ENCODE measurements at places on chromosomes 6 and 20. TPM values are rescaled to one million over a fixed set of nuclear protein-coding genes. Genes with fewer than 3 reads are reported as not detected.

GRCh38 chr6:150511313-150511712, 88.4 kb upstream of the PLEKHG1 start:
- H3K27me3 ChIP-seq, result no peaks in the 10 kb centered on the region
- H3K36me3 ChIP-seq, result no peaks in the 10 kb centered on the region
- H3K4me3 ChIP-seq, result no peak overlapping the region
- no peak for DNase-seq

DNA sequence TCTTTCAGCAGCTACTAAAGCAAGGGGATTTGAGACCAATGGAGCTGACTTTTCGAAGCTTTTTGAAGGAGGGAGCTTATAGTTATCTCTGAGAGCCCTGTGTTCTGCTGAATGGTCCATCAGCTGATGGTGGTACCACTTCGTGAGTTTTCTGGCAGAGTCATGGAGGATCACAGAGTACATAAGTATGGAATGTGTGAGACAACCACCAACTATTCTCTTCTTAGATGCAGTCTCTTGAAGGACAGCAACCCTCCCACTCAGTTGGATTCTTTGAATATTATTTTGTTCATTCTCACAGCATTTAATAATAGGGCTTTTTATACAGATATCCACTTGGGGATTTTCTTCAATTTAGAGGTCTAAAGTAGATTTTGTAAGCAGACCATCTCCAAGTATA, 75.3 kb downstream of the ELOVL2 start:
- no peak overlapping the region for H3K4me3 ChIP-seq
- no peaks in the 10 kb centered on the region for H3K36me3 ChIP-seq
- no peak overlapping the region for H3K27ac ChIP-seq
- DNase-seq, result no peak

MEP1A gene
- total RNA-seq, result not detected

GNMT gene
- total RNA-seq, result 0.74 TPM

TRIM26 gene
- 13.2 TPM for total RNA-seq

All from psoas muscle (tissue), 8 donors.